ENCODE measurements at places on chromosomes 16 and 17.

DNA sequence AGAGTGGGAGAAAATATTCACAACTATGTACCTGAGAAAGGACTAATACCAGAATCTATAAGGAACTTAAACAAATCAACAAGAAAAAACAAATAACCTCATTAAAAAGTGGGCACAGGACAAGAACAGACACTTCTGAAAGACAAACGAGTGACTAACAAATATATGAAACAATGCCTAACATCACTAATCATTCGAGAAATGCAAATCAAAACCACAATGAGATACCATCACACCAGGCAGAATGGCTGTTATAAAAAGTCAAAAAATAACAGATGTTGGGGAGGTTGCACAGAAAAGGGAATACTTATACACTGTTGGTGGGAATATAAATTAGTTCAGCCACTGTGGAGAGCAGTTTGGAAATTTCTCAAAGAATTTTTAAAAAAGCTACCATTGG is 83.5 kb upstream of the WSCD1 start:
- no peak for DNase-seq

DNA sequence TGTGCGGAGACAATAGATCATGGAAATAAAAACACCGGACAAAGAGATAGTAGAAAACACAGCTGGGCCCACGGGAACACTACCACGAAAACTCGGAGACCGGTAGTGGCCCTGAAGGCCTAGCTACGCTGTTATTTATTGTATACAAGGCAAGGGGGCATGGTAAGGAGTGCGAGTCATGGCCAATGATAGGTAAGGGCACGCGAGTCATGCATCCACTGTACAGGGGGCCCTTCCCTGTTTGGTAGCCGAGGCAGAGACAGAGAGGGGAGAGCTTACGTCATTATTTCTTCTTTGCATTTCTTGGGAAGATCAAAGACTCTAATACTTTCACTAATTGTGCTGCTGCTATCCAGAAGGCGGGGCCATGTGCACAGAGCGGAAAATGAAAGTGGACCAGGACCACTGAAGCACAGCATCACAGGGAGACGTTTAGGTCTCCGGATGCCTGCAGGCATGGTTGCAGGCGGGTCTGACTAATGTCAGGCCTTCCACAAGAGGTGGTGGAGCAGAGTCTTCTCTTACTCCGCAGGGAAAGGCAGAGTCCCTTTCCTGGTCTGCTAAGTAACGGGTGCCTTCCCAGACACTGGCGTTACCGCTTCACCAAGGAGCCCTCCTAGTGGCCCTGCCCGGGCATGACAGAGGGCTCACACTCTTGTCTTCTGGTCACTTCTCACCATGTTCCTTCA is 74.4 kb upstream of the ARL4D start:
- DNase-seq = no peak

GRCh38 chr17:62057696-62058095 is 7.4 kb downstream of the MED13 start:
- no peak for DNase-seq

GRCh38 chr17:11503308-11504035 is 94.8 kb upstream of the DNAH9 start:
- DNase-seq = no peak

GRCh38 chr17:72126575-72127486 is 6.0 kb downstream of the SOX9 start:
- no peak for DNase-seq

- no peak for DNase-seq
These were observed 15.5 kb downstream of the MAP1LC3B start for GRCh38 chr16:87407511-87408112.

DNA sequence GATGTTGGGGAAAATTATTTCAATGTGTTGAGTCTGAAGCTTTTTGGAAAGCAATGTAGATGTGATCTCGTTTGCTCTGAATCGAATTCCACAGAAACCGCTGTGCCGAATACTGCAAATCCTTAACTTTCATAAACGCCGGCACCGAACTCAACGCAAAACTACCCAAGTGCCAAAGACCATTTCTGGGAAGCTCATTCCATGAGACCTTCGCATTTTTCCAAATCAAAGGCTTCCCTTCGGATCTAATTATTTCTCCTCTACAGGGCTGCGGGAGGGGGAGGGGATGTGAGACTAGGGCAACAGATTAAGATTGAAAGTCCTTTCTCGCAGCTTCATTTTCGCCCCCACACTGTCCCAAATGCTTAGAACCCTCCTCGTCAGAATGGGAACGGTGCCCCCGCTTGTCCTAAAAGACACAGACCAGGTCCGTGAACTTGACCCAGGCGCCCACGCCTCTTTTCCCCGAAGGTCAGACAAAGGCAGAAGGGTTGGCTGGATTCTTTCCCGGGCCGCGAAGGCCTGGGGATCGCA is 4.0 kb downstream of the PRAC1 start:
- no peak for DNase-seq

DNA sequence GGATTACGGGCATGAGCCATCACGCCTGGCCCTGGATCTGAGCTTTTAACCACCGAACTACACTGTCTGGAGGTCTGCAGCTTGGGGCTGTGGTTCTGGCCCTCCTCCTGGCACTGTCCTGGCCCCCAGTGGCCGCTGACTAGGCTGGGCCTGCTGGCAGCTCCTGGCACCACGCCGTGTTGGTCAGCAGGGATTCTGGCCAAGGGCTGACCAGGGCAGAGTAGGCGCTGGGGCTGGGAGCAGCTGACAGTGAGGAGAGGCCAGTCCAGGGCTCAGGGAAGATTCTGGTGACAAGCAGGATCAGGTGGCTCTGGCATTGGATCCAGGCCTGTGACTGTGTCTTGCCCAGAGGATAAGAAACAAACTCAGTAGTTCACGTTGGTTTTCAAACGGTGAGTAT is 14.6 kb downstream of the EEF2K start:
- no peak for DNase-seq

DNA sequence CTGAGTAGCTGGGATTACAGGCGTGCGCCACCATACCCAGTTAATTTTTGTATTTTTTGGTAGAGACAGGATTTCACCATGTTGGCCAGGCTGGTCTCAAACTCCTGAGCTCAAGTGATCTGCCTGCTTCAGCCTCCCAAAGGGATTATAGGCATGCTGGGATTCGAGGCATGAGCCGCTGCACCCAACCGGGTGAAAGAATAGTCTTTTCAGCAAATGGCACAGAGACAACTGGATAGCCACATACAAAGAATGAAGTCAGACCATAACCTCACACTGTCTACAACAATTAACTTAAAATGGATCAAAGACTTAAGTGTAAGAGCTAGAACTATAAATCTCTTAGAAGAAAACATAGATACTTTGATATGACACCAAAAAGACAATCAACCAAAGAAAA is 67.6 kb downstream of the TBC1D16 start:
- no peak for DNase-seq

DNA sequence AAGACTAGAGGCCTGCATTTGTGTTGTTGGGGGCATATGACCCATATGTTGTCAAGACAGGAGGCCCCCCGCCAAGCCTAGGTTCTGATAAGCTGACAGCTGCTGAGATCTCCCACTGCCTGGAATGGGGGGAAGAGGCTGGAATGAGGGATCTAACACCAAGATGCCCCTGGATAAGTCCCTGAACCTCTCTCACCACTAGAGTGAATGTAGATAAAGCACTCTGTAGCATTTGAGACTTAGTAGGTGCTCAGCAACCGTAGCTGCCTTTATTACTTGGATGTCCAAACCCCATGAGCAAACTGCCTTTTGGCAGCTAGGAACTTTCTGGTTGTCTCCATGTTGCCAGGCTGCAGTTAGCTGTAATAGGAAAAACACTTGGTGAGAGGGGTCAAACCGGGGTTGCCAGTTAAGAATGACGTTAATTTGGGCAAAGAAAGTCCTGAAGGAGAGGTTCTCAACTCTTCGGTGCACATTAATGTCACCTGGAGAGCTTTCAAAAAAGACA is 4.4 kb upstream of the RASL10B start:
- DNase-seq = no peak

DNA sequence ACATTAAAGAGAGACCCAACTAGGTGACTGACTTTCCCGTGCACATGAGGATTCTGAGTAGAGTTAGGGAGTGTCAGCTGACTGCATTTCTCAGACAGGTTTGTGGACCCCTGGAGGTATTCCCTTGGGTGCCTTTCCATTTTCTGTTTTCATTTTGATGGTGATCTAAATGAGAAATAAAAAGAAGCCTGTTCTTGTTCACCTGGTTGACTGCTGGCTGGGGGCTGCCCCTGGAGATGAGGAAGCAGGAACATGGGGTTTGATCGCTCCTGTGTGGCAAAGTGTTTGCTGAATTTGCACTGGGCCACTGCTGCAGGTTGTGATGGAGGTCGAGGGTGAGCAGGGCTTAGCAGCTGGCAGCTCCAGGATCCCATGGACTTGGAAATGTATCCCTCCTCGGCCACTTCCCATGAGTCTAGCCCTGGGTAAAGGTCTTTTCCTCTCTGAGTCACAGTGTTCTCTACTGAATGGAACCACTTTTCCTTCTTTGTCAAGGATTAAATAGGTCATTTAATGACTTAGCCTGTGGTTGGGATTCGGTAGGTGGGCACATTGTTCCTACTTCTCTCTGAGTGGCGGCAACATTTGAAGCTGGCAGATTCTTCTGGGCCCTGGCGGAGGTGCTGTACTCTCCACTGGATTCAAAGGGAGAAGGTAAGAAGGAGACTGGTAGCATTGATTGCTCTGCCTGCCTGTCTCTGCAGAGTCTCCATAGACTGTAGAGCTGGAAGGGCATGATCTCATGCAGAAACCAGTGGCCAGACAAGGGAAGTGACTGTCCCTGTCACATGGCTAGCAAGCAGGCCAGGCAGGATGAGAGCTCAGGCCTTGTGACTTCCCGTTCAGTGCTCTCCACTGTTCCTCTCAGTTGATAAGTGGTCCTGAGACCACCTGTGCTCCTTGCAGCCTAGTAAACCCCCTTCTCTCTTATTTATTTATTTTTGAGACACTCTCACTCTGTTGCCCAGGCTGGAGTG is 17.9 kb downstream of the SNX29 start:
- no peak for DNase-seq

- no peak for DNase-seq
These were observed 17.9 kb downstream of the SCNN1B start for GRCh38 chr16:23319861-23320615.

- no peak for DNase-seq
These were observed 45.2 kb upstream of the GSG1L start for GRCh38 chr16:28108590-28109247.

GRCh38 chr17:82489851-82490511 is 29.6 kb upstream of the FOXK2 start:
- no peak for DNase-seq

GRCh38 chr16:70735141-70735979 is 49.5 kb upstream of the MTSS2 start:
- DNase-seq = no peak

GRCh38 chr17:11996722-11997146 is 541 bp downstream of the ZNF18 start:
- DNase-seq = no peak

GRCh38 chr16:85422632-85423550 is 190.2 kb upstream of the GSE1 start:
- DNase-seq = no peak

GRCh38 chr16:27690608-27691007 is 140.7 kb downstream of the KATNIP start:
- no peak for DNase-seq

DNA sequence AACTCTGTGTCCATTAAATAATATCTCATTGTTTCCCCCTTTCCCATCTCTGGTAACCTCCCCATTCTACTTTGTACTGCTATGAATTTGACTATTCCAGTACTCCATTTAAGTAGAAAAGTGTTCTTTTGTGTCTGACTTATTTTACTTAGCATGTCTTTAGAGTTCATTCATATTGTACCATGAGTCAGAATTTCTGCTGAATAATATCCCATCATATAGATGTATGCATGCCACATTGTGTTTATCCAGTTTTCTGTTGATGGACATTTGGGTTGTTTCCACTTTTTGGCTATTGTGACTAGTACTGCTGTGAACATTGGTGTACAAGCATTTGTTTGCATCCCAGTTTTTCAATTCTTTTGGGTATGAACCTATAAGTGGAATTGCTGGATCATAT is 6.0 kb downstream of the PPM1D start:
- no peak for DNase-seq

DNA sequence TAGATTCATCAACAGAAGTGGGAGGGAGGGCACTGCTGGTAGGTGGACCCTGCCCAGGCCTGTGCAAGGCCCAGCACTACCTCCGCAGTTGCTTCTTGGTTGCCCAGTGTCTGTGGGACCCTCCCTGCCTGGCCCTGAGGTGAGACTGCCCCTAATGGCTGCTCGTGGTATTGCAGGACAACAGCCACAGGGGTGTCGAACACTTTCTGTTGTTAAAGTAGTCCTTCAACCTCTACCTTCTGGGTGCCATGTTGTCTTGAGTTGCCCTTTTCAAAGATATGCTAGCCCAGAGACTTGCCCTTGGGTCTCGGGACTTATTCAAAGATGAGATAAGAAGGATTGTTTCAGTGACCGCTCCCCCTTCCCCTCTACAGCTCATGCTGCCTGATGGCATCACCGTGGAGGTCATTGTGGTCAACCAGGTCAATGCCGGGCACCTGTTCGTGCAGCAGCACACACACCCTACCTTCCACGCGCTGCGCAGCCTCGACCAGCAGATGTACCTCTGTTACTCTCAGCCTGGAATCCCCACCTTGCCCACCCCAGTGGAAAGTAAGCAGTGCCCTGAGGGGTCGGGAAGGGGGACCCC is 29.1 kb downstream of the AKAP1 start:
- DNase-seq = peak; percentile 33

GRCh38 chr17:47821031-47821423 is 567 bp downstream of the OSBPL7 start:
- DNase-seq = no peak

- DNase-seq = no peak
These were observed 791 bp downstream of the MCRIP2 start for GRCh38 chr16:642189-643049.

- DNase-seq = no peak
These were observed 200.9 kb upstream of the SOX9 start for GRCh38 chr17:71919896-71920295.

DNA sequence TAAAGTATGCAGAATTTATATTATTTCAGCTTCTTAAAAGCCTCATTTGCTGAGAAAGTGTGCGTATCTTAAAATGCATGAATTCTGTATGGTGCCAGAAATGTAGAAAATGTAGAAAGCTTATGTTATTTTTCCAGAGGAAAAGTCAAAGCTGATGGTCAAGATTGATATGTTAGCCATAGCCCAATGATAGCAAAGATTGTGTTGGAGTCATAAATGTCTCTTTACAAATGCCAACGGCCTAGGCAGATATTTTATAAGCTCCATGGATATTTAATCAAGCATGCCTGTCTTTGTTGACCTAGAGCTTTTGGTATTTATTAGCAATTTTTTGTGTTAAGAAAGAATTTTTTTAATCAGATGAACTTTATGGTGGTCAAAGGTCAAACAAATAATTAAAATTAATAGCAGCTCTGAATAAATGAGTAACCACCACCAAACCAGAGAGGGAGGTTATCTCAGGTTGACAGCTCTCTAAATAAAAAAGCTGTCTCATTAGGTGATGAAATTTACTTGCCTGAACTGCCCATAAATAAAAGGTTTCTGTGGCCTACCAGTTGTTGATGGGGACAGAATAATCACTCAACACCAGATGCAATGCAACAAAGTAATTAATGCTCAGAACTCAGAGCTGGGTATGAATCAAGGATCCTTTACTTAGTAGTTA is 28.5 kb downstream of the CLEC3A start:
- DNase-seq = no peak

- DNase-seq = no peak
These were observed 119.3 kb upstream of the TBX2 start for GRCh38 chr17:61280338-61280737.

GRCh38 chr17:42895185-42895555 is 5.4 kb upstream of the G6PC1 start:
- no peak for DNase-seq

- no peak for DNase-seq
These were observed 49.1 kb upstream of the ACSF3 start for GRCh38 chr16:89044418-89045180.
